MCF 10A (cell line): ENCODE measurements at places on chromosomes 2 and 18.

GRCh38 chr2:206336861-206337260, 62.4 kb downstream of the ZDBF2 start:
- no peak for DNase-seq

GRCh38 chr2:152929628-152930027, 211.2 kb downstream of the ARL6IP6 start:
- no peak for DNase-seq

- no peak for DNase-seq
Measured at GRCh38 chr2:197435598-197436420, 981 bp upstream of the SF3B1 start.

GRCh38 chr2:239903210-239903609, 121.9 kb downstream of the NDUFA10 start:
- DNase-seq = no peak

DNA sequence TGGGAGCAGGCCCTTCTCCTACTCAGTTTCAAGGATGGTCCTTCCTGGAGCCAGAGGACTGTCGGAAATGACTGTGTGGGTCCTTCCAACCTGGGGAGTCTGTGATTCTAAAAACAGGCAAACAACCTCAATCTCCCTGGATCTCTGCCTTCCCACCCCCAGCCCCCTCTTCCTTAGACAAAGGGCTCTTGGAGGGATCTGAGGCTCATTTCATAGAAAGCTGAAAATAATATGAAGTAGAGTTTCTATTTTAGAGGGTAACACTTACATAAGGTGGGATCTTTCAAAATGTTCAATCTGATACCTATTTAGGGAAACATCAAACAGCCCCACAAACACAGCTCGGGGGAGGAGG, 69.4 kb downstream of the RHOB start:
- DNase-seq = no peak

- no peak for DNase-seq
Measured at GRCh38 chr2:2686222-2686621, 355.1 kb upstream of the MYT1L start.

- DNase-seq = no peak
Measured at GRCh38 chr2:151634736-151635467, 99.4 kb downstream of the NEB start.

- no peak for DNase-seq
Measured at GRCh38 chr18:51107082-51107481, 77.1 kb downstream of the SMAD4 start.

DNA sequence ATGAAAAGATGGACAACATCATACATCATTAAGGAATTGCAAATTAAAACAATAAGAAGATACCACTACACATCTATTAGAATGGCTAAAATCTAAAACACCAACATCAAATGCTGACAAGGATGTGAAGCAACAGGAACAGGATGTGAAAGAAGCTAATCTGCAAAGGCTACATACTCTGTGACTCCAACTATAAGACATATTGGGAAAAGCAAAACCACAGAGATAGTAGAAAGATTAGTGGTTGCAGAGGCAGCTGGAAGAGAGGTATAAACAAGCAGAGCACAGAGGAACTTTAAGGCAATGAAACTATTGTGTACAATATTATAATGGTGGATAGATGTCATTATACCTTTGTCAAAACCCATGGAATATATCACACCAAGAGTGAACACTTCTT, 393.7 kb upstream of the RAB6C start:
- no peak for DNase-seq

DNA sequence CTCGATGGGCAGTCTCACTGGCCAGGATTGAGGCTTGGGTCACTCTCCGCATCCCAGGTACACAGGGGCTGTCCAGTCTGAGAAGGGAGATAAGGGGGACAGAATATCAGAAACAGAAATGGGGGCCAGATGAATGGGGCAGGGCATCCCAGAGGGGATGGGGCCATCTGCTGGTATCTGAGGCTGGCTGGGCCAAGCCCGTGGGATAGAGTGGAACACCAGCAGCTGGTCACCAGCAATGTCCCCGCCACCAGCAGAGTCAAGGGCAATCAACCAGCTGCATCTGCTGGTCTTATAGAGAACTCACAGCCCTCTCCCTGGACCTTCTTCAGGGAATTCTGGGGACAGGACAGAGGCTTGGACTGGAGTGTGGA, 128.8 kb upstream of the HAAO start:
- no peak for DNase-seq

GRCh38 chr2:212176151-212176550, 362.5 kb downstream of the ERBB4 start:
- no peak for DNase-seq

- no peak for DNase-seq
Measured at GRCh38 chr2:241850544-241851324, 8.0 kb downstream of the PDCD1 start.

GRCh38 chr18:69109686-69110085, 291.0 kb upstream of the DOK6 start:
- peak; percentile 50 for DNase-seq

GRCh38 chr2:142299021-142299420, 168.2 kb upstream of the LRP1B start:
- no peak for DNase-seq

DNA sequence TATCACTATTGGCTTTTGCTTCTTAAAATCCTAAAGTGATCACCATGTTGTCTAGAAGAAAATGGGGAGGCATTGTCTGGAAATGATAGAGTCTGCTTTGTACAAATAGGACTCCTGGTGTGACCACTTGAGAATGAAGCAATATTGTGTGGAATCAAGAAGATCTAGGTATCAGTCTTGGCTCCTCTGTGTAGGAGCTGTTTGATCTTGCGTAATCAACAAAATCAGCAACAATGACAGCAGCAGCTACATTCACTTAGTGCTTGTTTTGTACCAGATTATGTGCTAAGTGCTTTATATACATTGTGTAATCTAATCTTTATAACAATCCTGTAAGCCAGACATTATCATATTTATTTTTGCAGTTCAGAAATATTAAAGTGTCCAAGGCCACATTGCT, 17.8 kb downstream of the NCOA1 start:
- peak; percentile 34 for DNase-seq

DNA sequence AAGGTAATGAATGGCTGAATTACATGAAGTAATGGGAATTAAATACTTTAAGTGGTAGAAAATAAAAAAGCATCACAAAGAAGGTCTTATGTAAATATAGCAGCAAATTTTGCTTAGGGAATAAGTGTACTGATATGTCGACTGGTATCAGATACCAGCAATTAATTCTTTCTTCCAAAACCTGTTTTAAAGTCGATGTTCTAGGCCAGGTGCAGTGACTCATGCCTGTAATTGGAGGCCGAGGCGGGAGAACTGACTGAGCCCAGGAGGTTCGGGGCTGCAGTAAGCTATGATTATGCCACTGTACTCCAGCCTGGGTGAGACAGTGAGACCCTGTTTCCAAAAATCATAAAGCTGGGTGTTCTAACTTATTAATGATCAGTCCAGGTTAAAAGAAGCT, 30.3 kb downstream of the SP3 start:
- DNase-seq = peak; percentile 38

- DNase-seq = no peak
Measured at GRCh38 chr2:39932198-39932597, 153.1 kb upstream of the THUMPD2 start.

- DNase-seq = no peak
Measured at GRCh38 chr2:61015976-61016375, 1.5 kb upstream of the PEX13 start.

- DNase-seq = no peak
Measured at GRCh38 chr2:207477896-207478295, 51.9 kb upstream of the CREB1 start.

GRCh38 chr2:46555011-46555410, 75.6 kb downstream of the TMEM247 start:
- peak; percentile 21 for DNase-seq

GRCh38 chr2:207768168-207768865, 1.4 kb downstream of the FZD5 start:
- no peak for DNase-seq

DNA sequence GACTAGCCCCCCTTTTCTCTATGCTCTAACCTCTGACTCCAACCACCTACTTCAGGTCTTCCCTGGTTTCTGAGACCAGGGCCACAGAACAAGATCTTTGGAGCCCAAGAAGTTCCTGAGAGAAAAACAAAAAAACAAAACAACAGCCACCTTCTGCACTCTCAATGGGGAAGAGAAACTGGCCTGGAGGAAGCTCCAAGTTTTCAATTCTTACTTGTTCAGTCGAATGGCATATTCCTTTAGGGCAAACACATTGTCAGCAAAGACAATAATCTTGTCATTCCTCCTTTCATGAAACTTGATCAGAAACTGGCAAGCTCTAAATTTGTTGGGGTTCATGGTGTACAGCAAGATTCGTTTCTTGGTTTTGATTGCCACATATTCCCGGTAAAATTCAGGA, 15.0 kb downstream of the ERCC3 start:
- no peak for DNase-seq

- no peak for DNase-seq
Measured at GRCh38 chr18:22403950-22404349, 13.8 kb downstream of the CTAGE1 start.

GRCh38 chr2:231128541-231128940, 3.7 kb upstream of the HTR2B start:
- DNase-seq = no peak

DNA sequence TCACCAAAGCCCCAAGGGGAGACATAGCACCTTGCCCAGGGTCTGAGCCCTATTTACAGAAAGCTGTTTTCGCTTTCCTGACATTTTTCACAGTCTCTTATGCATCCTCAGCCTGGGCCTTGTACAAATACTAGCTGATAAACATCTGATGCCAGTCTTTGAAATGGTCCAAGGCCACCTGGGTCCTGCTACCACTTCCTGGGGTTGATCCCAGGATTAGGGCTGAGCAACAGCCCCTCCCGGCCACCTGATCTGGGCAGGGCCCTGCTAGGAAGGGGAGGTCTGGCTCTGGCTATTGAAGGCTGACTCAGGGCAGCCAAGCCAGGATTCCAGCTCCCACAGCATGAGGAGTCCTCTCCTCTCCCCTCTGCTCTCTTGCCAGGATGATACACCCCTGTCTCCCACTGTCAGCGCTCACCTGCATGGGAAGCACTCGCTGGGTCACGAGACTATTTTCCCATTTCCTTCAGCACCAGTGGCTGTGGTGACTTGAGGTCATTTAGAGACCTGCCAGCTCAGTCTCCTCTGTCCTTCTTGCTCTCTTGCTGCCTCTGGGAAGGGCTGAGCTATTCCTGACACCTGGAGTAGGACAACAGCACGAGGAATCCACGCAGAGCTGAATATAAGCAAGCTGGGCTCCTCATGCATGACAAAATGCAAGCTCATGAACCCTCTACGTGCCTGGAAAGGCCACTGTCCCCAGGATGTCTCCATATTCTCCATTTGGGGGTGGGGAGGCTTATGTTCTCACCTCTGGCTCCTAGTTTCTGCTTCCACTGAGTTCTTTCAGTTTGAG, 53.0 kb upstream of the LGALSL start:
- DNase-seq = peak; percentile 57

DNA sequence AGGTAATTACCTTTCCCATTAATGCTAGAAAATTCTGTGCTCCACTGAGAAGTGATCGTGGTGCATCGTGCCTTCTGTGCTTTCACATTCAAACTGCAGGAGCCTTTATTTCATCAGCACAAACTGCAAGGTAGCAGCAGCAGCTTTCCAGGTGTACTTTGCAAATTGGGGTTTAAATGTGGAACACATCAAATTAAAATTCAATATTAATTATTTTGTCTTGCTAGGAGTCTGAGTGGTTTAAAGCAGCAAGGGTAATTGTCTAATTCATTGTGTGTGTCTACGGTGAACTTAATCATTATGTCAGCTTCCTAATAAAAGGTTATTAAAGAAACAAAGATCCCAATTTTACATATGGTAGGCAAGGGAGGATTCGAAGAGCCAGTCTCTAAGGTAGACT, 180.8 kb upstream of the ATP5MC3 start:
- DNase-seq = no peak

DNA sequence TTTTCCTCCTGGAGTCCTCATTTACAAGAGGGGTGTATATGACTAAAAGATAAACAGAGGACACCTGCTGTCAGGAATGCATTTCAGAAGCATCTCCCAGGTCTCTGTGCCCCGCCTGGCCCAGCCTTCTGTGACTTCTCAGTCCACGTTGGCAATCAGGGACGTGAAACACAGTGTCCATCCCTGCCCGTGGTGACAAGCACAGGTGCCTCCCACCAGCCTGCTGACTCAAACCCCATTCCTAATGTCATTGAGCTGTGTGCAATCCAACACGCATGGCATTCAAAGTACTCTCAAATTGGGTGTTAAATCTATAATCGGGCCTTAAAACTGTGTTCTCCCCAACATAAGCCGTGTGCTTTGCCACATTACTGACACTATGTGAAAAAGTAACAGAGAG, 343.2 kb downstream of the EIPR1 start:
- no peak for DNase-seq

GRCh38 chr18:48693625-48694262, 154.9 kb downstream of the CTIF start:
- DNase-seq = no peak

DNA sequence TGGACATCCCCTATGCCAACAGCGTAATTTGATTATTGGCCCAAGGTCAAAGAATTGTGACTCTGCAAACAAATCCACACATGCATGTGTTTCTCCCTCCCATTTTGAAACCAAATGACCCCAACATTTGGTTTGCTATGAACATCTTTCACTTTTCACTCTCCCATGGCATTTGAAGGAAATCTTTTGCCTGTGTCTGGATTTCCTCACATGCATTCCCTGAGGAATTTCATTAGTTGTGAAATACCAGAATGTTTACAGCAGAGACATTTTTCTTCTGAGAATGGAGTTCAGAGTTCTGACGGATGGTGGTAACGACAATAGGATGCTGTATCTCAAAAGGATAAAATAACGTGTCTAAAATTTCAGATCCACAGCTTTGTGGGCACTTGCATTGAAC, 60.3 kb upstream of the LMAN1 start:
- peak; percentile 16 for DNase-seq

GRCh38 chr2:45567974-45568789, 42.9 kb downstream of the SRBD1 start:
- DNase-seq = no peak
